ENCODE measurements at places on chromosomes 2 and 18.

GRCh38 chr2:86297382-86298147, 39.9 kb downstream of the REEP1 start:
- peak; percentile 45 for DNase-seq

DNA sequence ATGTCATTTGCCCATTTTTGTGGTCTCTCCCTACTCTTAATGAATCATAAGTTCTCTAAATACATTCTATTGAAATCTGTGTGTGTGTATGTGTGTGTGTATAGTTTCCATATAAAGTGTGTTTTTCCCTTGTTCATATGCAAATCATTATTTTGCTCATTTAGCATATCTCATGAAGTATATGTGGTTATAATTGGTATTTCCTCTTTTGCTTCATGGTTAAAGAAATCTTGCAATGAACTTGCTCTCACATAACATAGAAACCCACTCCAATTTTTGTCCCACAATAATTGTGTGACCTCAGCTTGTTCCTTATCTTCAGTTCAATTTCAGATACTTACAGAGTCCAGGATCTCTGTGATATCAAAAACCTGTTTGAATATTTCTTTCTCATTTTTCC, 1.2 kb downstream of the CPO start:
- DNase-seq = no peak

DNA sequence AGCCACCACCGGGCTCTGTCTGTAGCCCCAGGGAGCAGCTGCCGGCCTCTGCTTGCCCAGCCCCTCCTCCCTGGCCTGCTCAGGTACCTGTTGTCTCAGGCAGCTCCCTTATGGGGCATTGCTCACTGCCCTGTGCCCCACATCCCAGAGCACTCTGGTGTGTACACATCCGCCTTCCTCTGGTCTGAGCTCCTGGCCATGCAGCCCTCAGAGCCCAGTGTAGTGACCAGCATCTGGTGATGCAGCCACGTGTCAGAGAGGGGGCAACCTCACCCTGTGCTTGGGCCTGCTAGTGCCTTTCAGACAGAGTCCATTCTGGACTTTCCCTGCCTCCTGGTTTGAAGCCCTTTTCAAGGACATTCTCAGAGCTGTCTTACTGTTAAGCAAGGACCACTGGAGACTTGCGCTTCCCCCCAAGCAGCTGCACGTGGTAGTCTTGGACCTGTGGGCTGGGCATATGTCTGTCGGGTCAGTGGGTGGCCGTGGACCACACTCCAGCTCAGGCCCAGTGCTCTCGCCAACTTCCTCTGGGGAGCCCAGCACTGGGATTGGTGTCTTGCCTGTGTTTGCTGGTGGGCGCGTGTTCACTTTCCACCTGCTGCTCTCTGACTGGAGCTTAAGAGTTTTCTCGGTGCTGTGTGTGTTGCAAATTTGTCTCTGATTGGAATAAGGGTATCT, 30.7 kb downstream of the DGKD start:
- peak; percentile 29 for DNase-seq

DNA sequence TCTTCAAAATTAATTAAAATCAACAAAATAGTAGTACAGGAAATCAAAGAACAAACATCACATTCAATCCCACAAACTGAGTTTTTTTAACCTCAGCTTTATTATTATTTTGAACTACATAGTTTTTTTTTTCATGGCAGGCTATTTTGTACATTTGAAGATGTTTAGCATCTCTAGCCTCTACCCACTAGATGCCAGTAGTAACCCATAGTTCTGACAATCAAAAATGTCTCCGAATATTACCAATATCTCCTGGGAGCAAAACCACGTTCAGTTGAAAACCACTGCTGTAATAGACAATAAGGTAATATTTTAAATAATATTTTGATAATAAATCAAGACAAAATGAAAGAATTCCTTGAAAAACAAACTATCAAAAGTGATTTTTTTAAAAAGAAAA, 702.6 kb upstream of the LRRTM1 start:
- no peak for DNase-seq

DNA sequence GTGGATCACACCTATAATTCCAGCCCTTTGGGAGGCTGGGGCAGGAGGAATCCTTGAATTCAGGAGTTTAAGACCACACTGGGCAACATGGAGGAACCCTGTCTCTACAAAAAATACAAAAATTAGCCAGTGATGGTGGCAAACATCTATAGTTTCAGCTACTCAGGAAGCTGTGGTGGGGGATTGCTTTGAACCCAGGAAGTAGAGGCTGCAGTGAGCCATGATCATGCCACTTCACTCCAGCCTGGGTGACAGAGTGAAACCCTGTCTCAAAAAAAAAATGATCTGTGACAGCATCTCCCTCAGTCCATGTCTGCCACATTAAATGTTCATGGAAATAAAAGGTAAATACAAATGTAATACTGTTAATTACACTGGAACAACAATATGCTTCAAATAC, 121.4 kb upstream of the COL5A2 start:
- peak; percentile 56 for DNase-seq
